NK-92 treated with Interleukin-12 subunit alpha and Interleukin-12 subunit beta, amount 100 ng/mL, for 24 hours (cell line): ENCODE measurements at places on chromosomes 11 and 22.

DNA sequence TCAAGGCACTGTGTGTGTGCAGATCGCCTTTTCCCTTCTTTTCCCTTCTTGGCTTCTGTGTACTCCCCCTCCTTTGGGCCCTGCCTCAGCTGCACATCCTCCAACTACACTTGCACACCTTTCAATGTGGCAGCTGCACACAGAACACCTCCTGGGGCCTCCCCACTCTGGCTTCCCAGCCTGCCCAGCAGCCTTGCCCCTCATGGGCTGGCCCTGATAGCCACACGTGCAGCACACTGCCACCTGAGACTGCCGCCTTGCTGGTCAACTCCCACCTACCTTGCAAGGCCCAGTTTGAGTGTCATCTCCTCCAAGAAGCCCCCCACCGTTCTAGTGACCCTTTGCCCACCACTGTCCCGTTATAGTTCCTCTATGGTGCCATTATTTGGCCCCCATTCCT, 77.3 kb upstream of the ARFGAP3 start:
- DNase-seq: no peak

DNA sequence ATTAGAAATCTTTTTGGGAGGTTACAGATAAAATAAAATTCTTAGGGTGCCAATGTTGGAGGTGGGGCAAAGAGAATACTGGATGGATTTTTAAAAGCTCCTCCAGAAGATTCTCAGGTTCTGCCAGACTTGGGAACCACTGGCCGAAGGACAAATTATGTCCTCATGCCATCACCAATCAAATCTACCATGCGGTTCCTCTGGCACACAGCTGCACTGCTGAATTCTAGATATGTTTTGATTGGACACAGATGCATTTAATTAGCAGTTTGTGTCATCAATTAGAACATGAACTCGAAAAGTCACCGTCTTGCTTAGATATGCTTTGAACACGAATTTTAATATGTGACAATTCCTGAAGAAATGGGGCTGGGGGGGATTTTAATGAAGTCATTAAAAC, 1269.2 kb downstream of the LRRC4C start:
- no peak for DNase-seq

GRCh38 chr11:19604679-19605375, 107.8 kb upstream of the NAV2 start:
- no peak for DNase-seq

GRCh38 chr11:113885897-113886296, 10.5 kb upstream of the USP28 start:
- no peak for DNase-seq

- no peak for DNase-seq
Measured at GRCh38 chr22:36279219-36279666, 26.3 kb downstream of the APOL1 start.

DNA sequence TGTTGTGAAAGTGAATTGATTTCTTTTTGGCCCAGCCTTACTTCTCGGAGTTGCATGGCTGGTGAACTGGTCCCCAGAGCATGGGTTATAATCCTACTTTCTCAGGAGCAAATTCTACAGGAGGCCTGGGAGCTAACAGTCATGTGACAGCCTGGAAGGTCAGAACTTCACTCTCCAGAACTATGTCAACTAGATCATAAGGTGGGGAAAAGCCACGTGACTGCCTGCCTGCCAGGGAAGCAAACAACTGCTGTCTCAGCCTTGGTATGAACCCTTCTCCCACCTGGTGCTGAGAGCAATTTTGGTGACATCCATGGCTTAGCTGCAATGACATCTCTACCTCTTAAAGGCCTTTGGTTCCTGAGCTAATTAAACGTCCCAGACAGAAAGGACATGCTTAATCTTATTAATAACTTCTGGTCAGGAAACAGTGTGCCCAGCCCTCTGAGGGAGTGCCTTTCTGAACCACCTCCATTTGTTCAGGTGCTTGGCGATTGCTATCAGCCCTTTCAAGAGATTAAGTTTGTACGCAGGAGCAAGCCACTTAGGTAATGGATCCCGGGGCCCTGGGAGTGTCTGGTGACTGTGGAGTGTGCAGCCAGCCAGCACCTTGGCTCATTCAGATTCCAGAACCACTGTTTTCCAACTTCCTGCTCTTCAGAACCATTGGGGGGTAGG, 1.4 kb upstream of the CREB3L1 start:
- no peak for DNase-seq

DNA sequence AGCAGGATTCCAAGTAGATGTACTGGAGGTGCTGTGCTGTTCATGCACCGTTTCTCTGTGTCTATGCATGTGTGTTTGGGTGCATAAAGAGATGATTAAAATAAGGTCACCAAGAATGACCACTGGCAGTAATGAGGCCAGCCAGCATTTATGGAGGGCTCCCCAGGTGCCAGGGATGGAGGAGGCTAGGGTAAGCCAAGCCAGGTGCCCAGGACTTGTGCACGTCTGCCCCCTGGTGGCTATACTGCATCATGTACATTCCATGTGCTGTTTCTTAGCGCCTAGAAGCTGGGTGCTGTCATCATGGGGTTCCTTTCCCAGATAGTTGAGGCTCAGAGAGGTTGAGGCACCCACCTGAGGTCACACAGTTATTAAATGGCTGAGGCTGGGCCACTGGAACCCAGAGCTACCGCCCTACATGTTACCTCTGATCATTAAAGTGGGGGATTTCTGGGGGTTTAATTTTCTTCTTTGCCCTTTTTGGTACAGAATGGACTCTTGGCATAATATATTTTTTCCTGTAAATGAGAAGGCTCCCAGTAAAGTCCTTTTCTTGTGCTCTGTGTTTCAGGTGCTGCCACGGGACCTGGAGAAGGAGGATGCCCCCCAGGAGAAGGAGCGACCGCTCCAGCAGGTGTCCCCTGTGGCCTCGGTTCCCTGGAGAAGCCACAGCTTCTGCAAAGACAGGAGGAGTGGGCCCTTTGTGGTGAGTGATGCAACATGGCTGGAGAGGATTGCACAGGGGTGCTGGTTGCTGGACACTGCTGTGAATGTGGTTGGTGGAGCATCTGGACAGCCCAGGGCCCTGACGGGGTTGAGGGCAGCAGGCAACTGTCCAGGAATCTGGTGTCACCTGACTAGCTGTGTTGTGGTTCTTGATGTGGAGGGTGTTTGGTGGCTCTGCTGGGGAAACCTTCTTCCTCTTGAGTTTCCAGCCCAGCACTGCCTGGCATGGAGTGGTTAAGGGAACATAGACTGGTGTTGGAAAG, 96.4 kb downstream of the KIAA1671 start:
- DNase-seq: peak; percentile 43

- no peak for DNase-seq
Measured at GRCh38 chr11:33543823-33544222, 156.8 kb downstream of the C11orf91 start.

DNA sequence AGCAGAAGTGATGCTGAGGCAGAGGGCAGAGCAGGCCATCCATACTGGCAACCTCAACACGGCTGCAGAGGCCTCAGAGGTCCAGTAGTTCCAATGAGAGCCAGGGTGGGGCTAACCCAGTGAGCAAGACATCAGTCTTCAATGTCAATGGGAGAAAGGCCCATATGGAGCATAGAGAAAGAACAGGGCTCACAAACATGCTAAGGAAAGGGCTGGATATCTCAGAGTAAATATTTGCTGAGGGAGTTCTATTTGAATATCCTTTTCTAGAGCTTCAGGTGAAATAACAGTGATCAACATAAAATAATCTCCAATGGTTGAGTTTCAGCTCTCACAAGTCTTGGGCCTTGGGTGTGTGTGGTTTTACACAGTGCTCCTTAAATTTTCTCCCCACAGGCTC, 50.8 kb upstream of the CCDC90B start:
- DNase-seq: no peak

- no peak for DNase-seq
Measured at GRCh38 chr11:66064571-66064970, 5.5 kb upstream of the PACS1 start.

DNA sequence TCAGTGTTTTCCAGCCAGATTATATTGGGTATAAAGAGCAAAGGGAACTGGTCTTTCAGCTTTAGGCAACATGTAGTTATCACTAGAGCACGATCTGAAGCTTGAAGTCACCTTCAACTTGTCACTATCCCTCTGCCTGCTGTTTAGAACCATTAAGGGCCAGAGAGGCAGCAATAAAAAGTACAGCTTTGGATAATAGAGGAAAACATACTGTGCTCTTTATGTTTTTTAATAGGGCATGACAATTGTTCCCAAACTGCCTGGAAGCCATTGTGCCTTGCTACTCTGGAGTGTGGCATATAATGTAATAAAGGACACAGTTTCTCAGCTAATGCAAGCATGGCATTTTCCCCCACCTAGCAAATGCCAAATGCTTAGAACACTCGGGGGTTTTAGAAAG, 1912.0 kb upstream of the RAG2 start:
- DNase-seq: no peak
